ENCODE measurements at places on chromosomes 7 and 10.

- no peak for DNase-seq
Observed at GRCh38 chr7:137846549-137846826, 286 bp downstream of the DGKI start.

DNA sequence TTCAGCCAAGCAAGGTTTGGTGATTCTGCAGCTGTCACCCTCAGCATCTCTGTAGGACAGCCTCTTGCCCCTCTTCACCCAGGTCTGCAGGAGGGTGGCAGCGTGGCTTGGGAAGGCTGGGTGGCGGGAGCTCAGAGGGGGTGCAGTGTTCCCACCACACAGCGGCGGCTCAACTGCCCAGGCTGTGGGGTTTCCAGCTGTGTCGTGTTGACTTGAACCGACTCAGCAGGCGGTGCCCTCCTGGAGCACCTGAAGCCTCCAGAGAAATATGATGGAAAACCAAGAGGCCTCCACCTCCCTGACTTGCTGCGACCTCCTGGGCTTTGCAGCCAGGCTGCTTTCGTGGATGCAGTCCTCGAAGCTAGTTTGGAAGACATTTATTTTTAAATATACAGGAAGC is 68.0 kb upstream of the KLF6 start:
- no peak for DNase-seq

DNA sequence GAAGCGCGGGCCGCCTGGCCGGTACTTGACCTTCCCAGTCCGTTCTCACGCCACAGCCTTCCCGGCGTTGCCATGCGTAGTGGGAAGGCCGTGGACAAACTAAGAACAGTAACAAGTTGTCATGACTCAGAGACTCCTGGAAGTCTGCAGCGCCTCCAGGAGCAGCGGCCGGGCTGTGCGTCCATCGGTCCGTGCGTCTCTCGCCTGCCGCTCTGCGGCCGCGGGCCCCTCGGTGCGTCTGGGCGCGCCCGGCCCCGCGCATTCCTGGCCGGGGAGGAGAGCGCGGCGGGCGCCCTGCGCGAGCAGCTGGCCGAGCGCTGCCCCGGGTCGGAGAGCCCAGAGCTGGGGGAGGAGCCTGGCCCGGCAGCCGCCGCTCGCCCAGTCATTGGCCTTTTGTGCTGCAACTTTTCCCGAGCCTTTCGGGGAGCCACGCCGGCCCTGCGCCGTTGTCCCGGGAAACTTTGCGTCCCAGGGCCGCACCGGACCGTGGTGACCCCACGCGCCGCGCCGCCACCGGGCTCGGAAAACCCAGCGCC is 123.7 kb downstream of the TACC2 start:
- peak; percentile 77 for DNase-seq

- no peak for DNase-seq
Observed at GRCh38 chr10:79248341-79249185, 98.7 kb upstream of the PPIF start.

Measured in LNCaP clone FGC (cell line).